ENCODE measurements at places on chromosomes 1 and 21.

DNA sequence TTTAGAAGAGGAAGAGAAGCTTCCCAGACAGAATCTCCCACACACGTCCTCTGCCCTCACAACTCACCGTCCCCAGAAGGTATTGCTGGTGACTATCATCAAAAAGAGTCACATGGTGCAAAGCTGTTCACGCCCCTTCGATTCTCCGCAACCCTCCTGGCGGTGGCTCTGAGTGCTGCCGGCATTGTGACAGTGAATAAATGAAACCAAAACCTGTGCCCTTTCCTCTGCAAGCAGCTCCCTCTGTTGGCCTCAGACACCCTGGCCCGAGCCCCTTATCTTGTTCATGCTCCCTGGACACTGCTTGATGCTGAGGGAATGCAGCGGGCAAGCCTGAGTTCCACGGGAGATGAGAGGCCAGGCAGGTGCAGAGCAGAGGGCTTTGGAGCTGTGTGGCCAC lies 510.3 kb downstream of the NPHP4 start:
- no peak for DNase-seq

DNA sequence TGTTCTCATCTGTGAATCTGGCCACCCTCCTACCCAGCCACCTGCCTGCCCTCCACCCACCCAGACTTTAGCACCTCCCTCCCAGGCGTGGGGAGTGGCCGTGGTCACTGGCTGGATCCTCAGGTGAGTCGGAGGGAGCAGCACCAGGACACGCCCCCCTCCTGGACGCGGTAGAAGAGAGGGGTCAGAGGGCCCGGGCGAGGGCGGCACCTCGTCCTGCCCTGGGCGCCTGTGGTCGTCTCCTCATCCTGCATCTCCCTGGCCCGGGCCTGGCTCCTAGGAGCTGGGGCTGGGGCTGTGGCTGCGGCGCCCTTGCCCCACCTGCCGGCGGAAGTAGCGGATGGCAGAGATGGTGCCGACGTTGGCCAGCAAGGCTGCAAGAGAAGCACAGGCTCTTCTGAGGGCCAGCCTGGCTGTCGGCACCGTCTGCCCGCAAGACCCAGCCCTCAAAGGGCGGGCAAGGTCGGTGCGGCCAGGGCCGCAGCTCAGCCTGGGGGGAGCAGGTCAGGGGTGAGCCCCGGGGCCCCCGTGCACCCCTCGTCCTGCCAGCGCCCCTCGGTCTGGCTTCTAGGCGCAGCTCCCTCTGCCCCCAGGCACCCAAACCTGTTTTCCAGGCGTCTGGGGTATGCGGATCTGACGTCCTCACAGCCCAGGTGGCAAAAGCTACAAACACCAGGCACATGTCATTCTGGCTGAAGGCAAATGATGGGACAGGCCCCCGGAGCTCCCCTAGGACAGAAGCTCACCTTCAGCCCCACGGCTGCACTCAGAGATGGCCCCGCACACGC lies 5.8 kb downstream of the PERM1 start:
- no peak for DNase-seq

DNA sequence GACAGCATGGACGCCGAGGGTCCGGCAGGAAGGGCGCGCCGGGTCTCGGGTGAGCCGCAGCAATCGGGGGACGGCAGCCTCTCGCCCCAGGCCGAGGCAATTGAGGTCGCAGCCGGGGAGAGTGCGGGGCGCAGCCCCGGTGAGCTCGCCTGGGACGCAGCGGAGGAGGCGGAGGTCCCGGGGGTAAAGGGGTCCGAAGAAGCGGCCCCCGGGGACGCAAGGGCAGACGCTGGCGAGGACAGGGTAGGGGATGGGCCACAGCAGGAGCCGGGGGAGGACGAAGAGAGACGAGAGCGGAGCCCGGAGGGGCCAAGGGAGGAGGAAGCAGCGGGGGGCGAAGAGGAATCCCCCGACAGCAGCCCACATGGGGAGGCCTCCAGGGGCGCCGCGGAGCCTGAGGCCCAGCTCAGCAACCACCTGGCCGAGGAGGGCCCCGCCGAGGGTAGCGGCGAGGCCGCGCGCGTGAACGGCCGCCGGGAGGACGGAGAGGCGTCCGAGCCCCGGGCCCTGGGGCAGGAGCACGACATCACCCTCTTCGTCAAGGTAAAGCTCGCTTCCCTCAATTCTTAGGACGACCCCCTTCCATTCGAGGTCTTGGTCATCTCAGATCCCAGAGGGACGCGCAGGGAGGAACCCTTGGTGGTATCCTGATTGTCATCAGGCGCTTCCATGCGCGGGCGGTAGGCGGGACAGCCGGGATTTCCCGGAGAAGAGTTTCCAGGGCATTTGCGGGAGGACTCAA lies 1.6 kb downstream of the CLIC6 start:
- no peak for DNase-seq

DNA sequence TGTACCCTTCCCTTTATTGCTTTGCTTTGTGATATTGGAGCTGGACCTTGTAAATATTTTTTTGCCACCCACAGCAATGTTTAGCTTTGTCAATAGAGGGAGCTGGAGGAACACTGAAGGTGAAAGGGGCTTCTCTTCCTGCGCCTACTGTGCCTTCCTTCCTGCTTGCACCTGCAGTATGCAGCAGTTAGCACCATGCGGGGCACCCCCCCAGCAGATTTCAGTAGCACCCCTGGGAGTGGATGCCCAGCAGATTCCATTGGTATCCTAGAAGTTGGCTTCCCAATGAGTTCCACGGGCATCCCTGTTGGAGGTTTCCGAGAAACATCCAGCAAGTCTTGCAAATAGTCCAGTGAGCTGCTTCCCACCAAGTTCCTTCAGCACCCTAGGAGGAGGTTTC lies 25.6 kb downstream of the S100A10 start:
- DNase-seq: no peak

DNA sequence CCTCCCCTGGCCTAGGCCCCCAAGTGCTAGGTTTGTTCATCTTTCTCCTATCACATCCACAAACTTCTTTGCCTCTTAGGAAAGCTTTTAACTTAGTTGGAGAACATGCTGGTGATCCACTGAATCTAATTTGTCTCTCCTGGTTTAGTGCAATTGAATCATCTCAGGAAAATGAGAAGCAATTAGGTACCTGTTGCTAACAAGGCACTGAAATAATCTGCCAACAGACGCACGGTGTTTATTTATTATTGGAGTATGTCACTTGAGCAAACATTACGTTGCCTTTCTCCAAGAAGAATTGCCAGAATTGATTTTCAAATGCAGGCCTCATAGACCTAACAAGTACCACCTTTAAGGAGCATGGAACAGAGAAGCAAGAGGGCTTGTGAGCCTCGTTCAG lies 309.4 kb downstream of the NFIA start:
- no peak for DNase-seq

- no peak for DNase-seq
Observed at GRCh38 chr1:34606504-34606903, 148.3 kb upstream of the GJB5 start.

- no peak for DNase-seq
Observed at GRCh38 chr1:31632649-31633048, 12.0 kb downstream of the PEF1 start.

GRCh38 chr1:3553166-3553939 lies 58.0 kb downstream of the MEGF6 start:
- no peak for DNase-seq

- DNase-seq: no peak
Observed at GRCh38 chr1:61254634-61255357, 172.4 kb downstream of the NFIA start.

DNA sequence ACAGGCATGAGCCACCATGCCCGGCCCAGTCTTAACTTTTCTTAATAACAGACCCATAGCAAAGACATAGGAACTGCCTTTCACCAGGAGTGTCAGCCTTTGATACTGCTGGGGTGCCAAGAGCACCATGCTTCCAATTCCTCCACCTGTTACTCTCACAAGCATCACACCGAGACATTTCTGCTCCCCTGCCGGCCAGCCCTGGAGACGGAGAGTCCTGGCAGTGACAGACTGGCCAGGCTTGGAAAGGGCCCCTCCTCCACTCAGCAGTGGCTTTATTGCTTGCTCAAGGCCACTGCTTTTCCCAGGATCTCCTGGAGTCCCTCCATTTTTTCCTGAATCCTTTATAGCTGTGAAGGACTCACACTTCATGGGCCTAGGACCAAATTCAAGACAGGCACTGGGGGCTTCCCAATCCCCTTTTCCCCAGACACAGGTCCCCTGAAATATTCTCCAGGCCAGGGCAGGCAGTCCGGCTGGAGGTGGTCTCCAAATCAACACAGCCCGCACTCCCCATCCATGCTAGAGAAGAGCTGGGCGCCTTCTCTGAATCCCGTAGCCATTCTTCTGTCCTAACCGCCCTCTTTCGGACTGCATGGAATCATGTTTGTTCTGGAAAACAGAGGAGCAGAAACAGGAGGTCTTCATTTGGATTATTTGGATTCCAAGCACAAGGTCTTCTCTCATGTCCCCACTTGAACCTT lies 25.5 kb upstream of the PTPRF start:
- no peak for DNase-seq

DNA sequence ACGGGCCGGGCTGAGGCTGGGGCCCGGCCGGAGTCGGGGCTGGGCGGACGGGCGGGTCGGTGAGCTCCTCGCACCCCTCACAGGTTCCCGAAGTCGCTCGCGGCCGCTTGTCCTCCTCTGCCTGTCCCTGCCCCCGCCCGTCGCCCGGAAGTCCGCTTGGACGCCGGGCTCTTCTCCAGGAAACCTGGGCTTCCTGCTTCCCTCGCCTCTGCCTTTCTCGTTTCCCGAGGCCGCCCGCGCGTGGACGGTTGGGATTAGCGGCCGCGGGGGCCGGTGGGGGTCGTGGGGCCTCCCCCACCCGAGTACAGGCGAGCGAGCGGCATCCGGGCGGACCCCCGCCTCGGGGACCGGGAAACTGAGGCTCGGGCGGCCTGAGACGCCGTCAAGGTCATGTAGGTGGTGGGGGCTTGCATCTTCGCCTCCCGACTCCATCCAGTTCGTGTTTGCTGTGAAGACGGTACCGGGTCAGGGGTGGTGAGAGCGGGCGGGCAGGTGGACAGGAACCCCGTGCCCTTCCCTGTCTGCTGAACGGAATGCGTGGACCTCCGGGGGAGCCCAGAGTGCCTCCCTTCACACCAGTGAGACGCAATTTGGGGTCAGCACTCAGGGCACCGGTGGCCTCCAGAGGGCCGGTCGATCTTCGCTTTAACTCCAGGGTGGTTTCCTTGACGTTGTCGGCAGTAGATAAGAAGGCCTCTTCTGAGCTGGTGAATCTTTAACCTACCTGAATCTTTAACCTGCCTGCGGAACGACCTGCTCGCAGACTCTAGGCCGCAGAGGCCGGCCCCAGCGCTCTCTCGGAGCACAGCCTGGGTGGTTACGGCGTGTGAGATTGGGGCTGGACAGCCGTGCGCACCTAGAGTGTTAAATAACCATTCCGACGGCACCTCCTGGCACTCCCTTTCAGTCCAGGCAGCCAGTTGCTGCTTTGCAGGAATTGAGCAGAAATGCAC lies 686 bp downstream of the ARF1 start:
- DNase-seq: peak; percentile 76

GRCh38 chr1:1437904-1438376 lies 2.5 kb downstream of the VWA1 start:
- no peak for DNase-seq

- DNase-seq: no peak
Observed at GRCh38 chr1:88726697-88727096, 42.6 kb downstream of the PKN2 start.

GRCh38 chr1:211587123-211587522 lies 8.2 kb upstream of the SLC30A1 start:
- DNase-seq: no peak

- no peak for DNase-seq
Observed at GRCh38 chr1:221837896-221838295, 96.0 kb upstream of the DUSP10 start.

GRCh38 chr1:94928293-94928939 lies 1.5 kb upstream of the CNN3 start:
- DNase-seq: no peak

DNA sequence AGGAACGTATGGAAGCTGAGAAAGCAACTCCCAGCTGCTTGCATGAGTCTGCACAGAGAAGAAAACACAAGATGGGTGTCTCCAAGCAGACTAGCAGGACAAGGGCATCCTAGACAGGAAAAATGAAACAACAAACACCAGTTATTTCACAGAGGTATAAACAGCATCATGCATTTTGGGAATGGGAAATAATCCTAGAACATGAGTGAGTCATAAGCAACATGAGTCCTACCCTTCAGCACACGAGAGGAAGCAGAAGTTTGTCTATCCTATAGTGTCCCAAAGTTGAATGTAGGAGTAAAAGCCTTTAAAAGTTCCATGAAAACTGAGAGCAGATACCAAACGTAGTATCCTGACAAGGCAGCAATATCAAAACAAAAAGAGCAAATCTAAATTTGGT lies 11.3 kb upstream of the FRRS1 start:
- no peak for DNase-seq

GRCh38 chr21:45082736-45083135 lies 8.4 kb downstream of the ADARB1 start:
- no peak for DNase-seq

- DNase-seq: no peak
Observed at GRCh38 chr1:206419250-206419649, 51.0 kb upstream of the IKBKE start.

GRCh38 chr1:24913616-24914225 lies 16.4 kb downstream of the RUNX3 start:
- no peak for DNase-seq

GRCh38 chr1:94094469-94095111 lies 26.4 kb downstream of the ABCA4 start:
- peak; percentile 73 for DNase-seq

GRCh38 chr1:194512957-194513356 lies 1326.5 kb upstream of the B3GALT2 start:
- no peak for DNase-seq

GRCh38 chr1:23609971-23610370 lies 50.7 kb upstream of the ID3 start:
- no peak for DNase-seq

DNA sequence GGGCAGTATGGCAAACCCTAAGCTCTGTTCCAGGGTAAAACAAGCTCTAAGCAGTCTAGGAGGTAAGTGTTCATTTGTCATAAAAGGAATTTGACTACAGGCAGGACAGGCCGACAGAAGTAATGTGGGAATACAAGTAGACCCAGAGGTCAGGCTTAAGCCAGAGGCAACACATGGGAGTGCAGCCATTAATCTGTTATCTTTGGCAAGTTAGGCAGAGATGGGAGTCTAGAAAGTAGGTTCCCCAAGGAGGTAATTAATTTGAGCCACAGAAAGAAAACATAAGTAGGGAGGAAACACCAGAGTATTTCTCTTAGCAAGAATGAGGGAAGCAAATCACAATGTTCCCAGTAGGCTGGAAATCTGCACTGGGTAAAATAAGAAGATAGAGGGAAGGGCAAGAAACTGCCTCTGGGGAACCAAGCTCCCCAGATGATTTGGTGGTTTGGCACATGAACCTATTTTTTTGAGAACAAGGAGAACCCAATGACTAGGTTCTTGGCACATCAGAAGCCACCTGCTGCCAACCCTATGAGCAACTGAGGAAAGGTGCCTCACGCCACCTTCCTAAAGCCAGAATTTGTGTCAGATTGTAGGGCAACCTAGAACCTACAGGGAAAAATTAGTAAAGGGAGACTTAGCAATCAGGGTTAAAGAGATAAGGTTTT lies 636.4 kb upstream of the PLXNA2 start:
- no peak for DNase-seq

DNA sequence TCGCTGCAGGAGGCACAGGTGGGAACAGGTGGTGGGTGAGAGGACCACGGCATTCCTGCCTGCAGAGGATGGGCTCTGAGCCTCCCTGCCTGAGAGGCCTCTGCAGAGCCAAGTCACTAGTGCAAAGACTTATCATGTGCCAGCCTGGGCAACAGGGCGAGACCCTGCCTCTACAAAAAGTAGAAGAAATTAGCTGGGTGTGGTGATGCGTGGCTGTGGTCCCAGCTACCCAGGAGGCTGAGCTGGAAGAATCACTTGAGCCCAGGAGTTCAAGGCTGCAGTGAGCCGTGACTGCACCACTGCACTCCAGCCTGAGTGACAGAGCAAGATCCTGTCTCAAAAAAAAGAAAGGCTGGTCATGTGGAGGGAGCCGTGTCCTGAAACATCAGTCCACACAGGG lies 46.4 kb downstream of the PKNOX1 start:
- no peak for DNase-seq
